ENCODE measurements at places on chromosomes 6 and 20.

- DNase-seq: no peak
Observed at GRCh38 chr6:159758031-159759001, 3.5 kb upstream of the ACAT2 start.

- no peak for DNase-seq
Observed at GRCh38 chr20:10216146-10216791, 2.4 kb upstream of the SNAP25 start.

- no peak for DNase-seq
Observed at GRCh38 chr20:37535443-37536132, 7.9 kb upstream of the BLCAP start.

GRCh38 chr6:158648682-158649131 lies 1.1 kb upstream of the SYTL3 start:
- DNase-seq: no peak

- no peak for DNase-seq
Observed at GRCh38 chr20:15919118-15919517, 654.1 kb downstream of the KIF16B start.

- DNase-seq: no peak
Observed at GRCh38 chr6:106910999-106911949, 63.3 kb downstream of the CD24 start.

DNA sequence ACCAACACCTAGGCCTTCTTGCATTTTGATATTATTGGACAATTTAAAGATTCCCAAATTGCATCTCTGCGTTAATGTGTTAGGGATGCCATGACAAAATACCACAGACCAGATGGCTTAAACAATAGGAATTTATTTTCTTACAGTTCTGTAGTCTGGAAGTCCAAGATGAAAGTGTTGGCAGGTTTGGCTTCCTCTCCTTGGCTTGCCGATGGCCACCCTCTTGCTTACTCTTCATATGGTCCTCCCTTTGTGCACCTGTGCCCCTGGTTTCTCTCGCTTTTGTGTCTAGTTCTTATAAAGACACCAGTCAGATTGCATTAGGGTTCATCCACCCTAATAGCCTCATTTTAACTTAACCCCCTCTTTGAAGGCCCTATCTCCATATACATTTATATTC lies 842.4 kb upstream of the FLRT3 start:
- no peak for DNase-seq

DNA sequence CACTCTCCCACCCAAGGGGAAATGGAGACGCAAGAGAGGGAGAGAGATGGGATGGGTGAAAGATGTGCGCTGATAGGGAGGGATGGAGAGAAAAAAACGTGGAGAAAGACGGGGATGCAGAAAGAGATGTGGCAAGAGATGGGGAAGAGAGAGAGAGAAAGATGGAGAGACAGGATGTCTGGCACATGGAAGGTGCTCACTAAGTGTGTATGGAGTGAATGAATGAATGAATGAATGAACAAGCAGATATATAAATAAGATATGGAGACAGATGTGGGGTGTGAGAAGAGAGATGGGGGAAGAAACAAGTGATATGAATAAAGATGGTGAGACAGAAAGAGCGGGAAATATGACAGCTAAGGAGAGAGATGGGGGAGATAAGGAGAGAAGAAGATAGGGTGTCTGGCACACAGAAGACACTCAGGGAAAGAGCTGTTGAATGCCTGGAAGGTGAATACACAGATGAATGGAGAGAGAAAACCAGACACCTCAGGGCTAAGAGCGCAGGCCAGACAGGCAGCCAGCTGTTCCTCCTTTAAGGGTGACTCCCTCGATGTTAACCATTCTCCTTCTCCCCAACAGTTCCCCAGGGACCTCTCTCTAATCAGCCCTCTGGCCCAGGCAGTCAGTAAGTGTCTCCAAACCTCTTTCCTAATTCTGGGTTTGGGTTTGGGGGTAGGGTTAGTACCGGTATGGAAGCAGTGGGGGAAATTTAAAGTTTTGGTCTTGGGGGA lies 754 bp downstream of the TNF start:
- DNase-seq: no peak

DNA sequence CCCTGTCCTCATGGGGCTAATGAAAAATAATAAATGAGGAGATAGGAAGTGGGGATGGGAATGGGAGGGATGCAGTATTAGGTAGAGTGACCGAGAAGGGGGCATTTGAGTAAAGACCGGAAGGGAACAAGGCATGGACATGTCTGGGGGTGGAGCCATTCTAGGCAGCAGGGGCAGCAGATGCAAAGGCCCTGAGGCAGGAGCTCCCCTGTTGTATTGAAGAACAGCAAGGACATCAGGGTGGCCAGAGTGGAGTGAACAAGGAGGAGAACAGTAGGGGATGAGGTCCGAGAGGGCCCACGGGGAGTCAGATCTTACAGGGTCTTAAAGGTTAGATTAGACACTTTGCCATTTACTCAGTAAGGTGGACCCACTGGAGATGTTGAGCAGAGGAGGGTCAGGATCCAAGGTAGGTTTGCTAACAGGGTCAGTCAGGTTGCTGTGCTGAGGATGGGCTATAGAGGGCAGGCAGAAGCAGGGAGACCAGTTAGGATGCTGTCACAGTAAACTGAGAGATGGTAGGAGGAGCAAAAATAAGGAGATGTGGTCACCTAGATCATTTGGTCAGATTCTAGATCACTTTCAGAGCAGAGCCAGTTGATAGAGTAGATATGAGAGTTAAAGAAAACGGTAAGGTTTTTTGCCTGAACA lies 18.7 kb downstream of the TAF8 start:
- DNase-seq: no peak

GRCh38 chr6:111589366-111589765 lies 16.3 kb downstream of the TRAF3IP2 start:
- DNase-seq: no peak

GRCh38 chr20:39623584-39624234 lies 661.6 kb downstream of the DHX35 start:
- DNase-seq: no peak

- no peak for DNase-seq
Observed at GRCh38 chr20:31927627-31928159, 24.2 kb downstream of the PDRG1 start.

- DNase-seq: no peak
Observed at GRCh38 chr20:13777171-13777601, 7.5 kb downstream of the ESF1 start.

DNA sequence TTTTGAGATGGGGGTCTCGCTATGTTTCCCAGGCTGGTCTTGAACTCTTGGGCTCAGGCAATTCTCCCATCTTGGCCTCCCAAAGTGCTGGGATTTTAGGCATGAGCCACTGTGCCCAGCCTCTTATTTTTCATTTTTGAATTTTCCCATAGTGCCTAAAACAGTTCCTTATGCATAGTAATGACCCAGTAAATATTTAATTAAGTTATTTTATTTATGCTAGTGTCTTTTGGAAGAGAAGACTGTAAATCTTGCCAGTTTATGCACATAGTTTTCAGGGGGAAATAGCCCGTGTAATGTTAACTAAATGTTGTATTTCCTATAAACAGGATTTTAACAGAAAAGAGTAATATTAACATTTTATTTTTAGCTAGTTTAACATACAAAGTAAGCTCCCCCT lies 60.3 kb downstream of the AFG1L start:
- no peak for DNase-seq

DNA sequence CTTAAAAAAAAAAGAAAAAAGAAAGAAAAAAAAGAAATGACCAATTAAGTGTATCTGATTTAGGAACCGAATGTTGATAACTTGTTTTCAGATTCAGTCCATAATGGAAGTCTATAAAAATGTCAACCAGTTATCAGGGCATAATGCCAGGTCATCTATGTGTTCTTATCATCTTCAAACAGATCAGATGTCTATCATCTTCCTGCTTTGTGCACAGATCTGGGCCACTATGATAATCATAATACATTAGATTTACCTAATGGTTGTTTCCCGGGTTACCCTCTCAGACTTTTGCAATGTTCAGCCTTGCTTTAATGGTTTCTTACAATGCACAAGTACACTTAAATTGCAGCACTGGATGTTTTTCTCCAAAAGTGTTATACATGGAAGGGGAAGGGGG lies 100.6 kb downstream of the NKAIN2 start:
- DNase-seq: no peak

DNA sequence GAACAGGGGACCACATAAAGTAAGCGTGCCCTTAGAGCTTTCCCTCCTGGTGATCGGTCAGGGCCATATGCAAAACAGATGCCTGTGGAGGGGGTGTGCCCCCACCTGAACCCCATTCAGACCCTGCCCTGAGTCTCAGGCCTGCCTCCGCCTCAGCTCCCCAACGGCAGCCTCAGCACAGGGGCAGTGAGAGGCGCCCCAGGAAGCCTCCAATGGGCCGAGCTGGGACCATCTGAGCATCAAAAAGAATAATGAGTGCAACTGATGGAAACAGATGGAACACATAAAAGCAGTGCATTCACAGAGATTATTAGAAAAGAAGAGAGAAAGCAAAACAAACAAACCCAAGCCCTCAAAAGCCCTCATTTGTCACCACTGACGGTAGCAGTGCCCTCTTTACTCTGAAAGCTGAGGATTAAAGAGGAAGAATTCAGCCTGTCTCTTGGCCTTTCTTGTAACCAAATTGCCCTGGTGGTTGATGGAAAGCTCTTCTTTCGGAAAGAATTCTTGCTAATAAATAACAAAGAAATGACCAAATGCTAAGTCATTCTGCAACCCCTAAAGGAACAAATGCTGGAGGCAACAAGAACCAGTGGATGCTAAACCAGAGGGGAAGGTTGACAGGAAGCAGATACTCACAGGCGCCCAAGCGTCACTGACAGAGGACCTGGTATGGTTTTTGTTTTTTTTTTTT lies 6.8 kb downstream of the ADISSP start:
- DNase-seq: no peak

DNA sequence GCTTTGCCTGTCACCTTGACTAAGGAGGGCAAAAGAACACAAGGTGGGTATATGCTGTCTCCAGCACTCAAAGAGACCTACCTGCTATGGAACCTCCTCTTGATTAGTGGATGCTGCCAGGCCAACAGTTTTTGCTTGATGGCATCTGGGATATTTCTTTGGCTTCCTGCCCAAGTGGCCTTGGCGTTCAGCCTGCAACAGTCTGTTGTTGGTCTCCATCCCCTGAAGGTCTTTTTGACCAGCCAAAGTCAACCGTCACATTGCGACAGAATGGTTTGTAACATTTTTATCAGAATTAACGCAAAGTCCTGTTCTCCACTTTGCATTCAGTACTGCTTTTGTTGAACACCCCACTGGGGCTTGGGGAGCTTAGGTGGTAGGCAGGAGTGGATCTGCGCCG lies 37.1 kb downstream of the SERPINB1 start:
- no peak for DNase-seq

- DNase-seq: no peak
Observed at GRCh38 chr6:87832025-87832825, 130.2 kb upstream of the AKIRIN2 start.

- DNase-seq: no peak
Observed at GRCh38 chr6:139137706-139138105, 2.8 kb downstream of the HECA start.

DNA sequence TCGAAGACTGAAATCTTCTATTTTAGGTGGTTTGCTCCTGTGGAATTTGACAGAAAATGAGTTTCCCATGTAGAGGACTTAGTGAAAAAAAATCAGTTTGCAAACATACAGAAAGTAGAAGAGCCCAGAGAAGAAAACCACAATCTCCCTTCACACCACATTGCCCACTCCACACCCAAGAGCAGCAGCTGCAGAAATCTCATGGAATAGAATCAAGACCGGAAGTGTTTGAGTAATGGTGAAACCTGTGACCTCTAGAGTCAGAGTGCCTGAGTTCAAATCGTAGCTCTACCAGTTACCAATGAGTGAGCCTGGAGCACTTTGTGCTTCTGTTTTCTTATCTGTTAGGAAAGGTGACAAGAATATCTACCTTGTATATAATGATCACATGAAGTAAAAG lies 4.6 kb downstream of the SIRPG start:
- no peak for DNase-seq

DNA sequence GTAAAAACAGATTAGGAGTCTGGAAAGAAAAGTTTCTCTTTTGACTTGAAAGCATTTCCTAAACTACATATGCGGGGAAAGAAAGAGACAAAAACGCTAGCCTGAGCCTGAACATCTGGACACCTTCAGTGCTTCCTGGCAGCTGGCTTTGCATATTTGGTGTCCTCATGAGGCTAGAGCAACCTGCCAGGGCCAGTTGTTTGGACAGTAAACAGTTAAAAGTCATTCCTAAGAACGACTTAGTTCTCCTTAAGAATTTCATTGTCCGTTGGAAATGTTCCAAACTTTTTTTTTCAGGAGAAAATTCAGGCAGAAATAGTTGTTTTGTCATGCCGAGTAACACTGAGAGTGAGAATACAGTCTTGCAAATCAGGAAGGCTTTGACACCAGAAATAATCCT lies 199.8 kb downstream of the SMOC2 start:
- no peak for DNase-seq

- DNase-seq: no peak
Observed at GRCh38 chr6:154295733-154296132, 60.9 kb downstream of the IPCEF1 start.

GRCh38 chr6:87473419-87473903 lies 687 bp downstream of the SLC35A1 start:
- DNase-seq: peak; percentile 55

DNA sequence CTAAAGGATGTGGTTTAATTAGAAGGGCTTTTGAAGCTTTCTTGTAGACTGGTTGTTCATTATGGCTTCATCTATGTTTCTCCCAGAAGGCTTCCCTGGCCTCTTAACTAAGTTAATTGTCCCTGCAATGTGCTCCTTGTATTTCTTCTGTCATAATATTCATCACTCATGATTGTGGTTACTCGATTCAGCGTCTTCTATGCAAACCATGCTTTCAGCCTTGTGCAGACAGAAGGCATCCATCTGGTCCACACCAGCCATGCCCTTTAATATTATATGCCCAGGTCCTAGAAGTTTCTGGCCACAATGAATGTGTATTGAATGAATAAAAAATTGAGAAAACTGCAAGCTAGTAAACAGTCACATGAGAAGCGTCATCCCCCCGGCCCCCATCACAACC lies 163.2 kb downstream of the KHDC1L start:
- DNase-seq: no peak

DNA sequence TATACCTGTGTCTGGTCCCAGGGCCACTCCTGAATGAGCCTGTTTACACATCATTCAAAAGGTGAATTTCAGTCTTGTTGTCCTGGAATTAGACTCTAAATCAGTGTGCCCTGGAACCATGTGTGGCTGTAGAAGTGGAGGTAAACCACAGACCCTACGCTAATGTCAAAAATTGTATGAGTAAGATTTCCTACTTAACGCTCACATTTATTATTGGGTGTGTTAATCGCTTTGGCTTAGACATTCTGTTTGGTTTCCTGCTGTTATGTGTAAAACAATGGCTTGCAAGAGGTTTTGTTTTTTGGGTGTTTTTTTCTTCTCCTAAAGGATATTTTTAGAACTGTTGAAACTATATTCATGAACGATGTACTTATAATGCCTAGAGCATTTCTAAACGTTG lies 19.3 kb downstream of the PLCB1 start:
- no peak for DNase-seq

- no peak for DNase-seq
Observed at GRCh38 chr20:38723017-38723847, 1.1 kb upstream of the SLC32A1 start.

GRCh38 chr20:57618091-57618763 lies 2.0 kb downstream of the ZBP1 start:
- no peak for DNase-seq

All from activated CD4-positive, alpha-beta T cell treated with anti-CD3 and anti-CD28 coated beads, Interleukin-2, amount 50 U/mL, for 1 hour (primary cell).